ENCODE measurements at places on chromosomes 7 and 10.

DNA sequence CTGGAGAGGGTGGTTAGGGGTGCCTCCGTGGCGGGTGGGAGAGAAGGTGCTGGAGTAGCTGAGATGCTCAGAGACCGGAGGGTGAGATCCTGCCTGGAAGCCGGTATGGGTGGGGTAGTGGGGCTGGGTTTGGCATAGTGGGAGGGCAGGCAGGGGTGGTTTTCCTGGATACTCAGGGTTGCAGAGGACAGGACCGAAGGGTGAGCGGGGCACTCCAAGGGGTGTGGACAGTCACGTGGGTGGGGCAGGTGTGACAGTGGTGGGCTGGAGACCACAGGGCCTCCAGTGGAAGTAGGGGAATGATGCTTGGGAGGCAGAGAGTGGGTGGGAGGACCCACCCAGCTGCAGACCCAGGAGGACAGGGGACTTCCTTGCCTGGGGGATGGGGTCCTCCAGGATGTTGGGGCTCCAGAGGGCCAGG lies 1.9 kb downstream of the SCART1 start:
- DNase-seq: no peak

- no peak for DNase-seq
Measured at GRCh38 chr7:132355048-132355447, 221.2 kb downstream of the PLXNA4 start.

- DNase-seq: no peak
Measured at GRCh38 chr10:31381766-31382316, 62.8 kb downstream of the ZEB1 start.

DNA sequence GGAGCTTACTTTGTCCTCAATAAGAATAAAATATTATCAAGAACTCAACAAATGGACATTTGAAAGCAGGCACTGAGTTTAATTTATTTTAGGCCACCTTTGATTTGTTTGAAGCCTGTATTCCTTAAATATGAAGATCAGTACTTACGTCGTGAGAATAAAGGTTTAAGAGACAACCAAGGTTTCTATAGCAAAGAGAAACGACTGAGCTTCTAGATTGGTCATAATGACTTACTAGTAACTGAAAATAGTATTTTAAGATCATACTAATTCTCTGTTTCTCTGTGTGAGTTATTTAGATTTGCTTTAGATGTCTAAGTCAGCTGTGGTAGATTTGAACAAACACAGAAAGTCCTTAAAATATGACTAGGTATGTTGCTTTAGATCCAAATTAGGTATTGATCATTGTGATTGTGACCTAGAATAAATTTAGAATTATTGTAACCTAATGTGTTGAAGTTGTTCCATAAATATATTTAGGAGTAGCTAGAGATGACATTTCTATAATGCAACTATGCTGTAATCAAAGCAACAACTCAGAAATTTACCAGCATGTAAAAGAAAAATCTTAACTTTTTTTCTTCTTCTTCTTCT lies 2.4 kb upstream of the GLCCI1 start:
- no peak for DNase-seq

GRCh38 chr10:77024461-77024860 lies 613.1 kb downstream of the KCNMA1 start:
- no peak for DNase-seq
